ENCODE measurements at places on chromosomes 16 and 17. TPM values are rescaled to one million over a fixed set of nuclear protein-coding genes. Genes with fewer than 3 reads are reported as not detected.

CPNE7 gene
- total RNA-seq = not detected

TBC1D3B gene
- total RNA-seq = 5.2 TPM

SLC5A11 gene
- total RNA-seq = not detected

SLC52A1 gene
- total RNA-seq = 6.0 TPM

C16orf54 gene
- 3.0 TPM for total RNA-seq

Measured in transverse colon (tissue), 4 donors.